Fibroblast of mammary gland (primary cell): ENCODE measurements at places on chromosomes 11 and 22.
A peak's percentile ranks its signal among the peaks of the same experiment; 100 is the strongest.

GRCh38 chr11:108069947-108070346 is 51.4 kb upstream of the ACAT1 start:
- DNase-seq, result peak; percentile 68

GRCh38 chr11:17353821-17354600 is 2.4 kb downstream of the NCR3LG1 start:
- no peak for DNase-seq

DNA sequence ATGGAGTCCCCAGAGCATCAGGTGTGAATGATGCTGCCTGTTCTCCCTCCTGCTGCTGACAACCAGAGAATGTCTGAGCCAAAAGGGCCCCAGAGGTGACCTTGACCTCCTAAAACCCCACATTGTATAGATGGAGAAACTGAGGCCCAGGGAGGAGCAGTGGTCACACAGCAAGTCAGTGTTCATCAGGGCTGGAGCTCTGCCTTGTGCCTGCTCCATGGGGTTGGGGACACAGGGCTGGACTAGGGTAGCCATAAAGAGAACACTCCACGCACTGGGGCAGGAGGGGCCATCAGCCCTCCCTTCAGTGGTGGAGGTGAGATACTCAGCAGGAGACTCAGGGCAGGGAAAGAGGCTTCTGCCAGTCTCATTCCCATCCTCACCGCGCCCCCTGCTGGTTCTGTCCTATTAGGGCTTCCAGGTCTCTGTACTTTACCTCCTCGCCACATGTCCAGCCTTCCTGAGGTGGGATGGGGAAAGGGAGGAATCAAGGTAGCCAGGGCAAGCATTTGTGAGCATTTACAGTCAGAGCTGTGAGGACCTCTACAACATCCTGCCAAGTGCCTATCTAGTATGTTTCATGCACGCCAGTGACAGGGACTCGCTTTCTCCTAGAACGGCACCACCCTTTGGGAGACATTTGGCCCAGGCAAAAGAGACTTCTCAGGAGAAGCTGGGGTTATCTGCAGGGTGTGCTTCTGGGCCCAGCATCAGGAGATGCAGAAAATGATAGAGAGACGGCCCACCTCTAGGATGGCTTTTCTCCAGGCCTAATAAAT is 43.2 kb downstream of the NEU3 start:
- DNase-seq, result peak; percentile 81

DNA sequence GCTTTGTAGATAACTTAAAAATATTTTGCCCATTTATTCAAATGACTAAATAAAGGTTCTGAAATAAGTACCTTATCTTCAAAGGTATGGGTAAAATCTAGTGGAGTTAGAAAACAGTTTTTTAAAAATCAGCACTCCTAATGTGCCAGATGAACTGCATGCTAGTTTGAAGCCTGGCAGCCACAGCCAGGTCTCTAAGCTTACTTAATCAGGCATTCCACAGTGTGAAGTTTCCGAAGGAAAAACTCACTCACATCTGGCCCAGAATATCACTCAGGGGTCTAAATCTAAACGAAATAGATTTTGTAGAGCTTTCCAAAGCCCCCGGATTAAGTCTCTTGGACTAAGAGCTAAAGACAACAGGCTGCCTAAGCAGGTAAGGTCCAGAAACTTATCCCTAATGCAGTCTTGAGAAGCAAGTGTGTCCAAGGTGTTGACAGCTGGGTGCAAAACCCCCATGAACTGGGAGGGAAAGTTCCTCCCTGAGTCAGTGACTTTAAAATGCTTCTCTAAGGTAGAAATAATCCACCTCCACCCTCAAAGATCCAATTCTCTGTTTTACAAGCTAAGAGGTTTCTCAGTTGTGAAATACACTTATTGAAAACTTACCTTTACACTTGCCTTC is 157.6 kb downstream of the FCHSD2 start:
- DNase-seq, result no peak

DNA sequence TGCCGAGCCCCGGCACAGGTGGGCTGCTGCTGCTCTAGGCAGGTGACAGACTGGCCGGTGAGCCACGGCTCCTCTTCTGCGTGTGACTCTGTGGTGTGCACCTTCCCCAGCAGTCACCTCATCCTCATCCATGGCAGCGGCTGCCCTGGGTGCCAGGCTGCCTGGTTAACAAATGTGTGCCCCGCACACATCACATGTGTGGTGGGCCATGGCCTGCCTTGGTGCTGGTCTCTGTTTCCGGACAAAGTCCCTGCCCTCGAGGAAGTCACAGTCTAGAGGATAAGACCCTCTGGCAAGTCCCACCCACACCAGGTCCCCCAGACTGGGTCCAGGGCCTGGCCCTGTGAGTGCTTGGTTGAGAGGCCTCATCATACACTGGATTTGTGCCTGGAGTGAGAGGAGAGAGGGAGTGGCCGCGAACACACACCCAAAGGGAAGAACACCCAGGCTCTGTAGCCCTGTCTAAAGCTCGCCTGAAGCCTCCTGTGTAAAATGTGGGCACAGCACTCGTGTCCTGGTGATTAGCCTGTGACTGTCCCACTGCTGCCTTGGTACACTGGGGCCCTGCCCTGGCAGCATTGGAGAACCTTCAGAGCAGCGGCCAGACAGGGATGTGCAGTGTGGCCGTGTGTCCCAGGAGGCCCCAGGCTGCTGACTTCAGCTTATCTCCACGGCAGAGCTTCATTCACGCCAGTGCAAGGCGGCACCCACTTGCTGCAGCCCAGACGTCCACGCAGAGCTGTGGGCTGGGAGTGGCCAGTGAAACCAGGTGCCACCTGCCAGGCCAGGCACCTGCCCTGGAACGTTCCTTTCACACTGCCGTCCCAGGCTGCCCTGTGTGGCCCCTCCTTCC is 269.9 kb downstream of the TBC1D22A start:
- no peak for DNase-seq

DNA sequence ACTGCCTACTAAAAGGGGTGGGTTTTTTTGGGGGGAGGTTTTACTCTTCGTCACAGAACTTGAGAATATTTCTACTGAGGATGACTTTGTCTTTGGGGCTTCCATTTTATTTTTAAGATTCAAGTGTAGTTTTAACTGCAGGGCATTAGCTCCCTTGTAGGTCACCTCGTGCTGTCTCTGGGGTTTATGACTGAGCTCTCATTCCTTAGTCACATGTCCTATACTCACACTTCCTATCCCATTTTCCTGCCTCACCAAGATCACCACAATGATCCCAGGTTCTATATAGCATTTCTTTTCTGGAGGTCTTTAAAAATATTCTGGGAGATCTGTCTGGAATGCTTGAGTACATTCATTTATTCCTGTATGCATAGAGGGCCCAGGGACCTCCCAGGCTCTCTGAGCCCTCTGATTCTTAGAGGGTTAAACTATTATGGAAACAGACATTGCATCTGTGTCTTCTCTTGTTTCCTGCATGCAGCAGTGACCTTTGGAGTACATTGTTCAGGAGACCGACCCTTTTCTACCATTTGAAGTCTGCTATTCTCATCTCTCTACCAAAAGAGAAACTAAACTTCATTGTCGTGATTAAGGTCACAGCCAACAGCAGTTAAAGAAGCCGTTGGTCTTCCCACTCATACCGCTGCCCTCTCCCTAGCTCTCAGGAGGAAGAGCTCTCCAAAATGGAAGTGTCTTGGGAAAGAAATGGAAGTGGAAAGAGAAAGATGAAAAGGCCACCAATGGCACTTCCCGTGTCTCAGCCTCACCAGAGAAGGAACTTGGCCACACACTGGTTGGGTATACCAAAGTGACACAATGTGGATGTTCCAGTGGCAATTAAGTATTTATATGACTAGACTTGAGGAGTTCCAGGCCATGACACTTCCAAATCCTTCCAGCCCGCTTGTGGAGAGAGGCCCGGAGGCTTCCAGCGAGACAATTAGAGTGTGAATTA is 77.5 kb downstream of the ZBTB16 start:
- DNase-seq, result no peak

- peak; percentile 18 for DNase-seq
Measured at GRCh38 chr11:121898903-121899302, 217.1 kb downstream of the BLID start.

DNA sequence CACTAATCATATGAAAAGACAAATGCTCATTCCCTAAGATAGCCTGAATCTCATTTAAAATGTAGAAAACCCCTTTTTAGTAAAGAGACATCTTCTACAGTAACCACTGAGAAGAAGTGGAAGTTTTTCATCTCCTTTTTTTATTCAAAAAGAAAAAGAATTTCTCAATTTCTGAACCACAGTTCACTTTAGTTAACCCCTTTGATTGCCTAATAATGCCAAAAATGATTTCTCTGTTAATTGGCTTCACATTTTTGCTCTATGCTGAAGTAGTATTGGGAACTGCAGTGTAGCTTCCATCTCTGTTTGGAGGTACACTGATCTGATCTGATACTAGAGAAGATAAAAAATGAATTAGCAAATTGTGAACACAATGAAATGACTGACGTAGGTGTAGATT is 58.3 kb downstream of the CD44 start:
- DNase-seq, result no peak

- no peak for DNase-seq
Measured at GRCh38 chr11:75555079-75555811, 6.8 kb upstream of the SERPINH1 start.

DNA sequence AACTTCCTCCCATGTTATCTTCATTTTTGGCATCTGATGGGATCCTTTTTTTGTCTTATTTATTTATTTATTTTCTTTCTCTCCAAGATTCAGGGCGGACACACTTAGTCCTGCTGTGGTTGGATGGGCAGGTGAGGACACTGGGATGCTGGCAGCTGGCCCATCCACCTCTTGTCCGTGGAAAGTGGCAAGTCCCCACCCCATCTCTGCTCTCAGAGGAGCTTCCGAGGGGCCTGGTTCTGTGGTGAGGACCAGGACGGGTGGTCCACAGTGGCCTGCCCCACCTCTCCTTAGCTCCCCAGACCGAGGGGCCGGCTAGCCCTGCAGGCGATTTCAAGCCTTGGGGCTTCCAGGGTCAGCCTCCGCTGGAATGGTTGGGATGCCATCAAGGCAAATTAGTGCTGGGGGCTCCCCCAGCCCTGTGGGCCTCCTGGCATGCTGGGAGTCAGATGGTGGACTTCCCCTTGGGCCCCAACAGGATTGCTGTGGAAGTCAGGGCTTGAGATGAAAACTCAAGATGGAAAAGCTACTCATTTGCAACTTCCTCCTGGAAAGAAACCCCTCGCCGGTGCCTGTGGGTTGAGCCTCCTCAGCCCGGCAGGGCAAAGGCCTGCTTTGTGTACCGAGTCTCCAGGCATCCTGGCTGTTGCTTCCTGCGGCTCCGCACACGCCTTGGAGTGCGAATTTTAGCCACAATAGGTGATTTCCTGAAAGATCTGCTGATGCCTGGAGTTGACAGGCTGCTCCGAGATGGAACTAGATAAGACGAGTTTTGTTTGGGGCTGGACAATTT is 31.2 kb upstream of the LINC01488 start:
- no peak for DNase-seq

- DNase-seq, result peak; percentile 64
Measured at GRCh38 chr11:10208131-10208575, 85.9 kb downstream of the SBF2 start.

- DNase-seq, result peak; percentile 31
Measured at GRCh38 chr11:125941619-125942611, 3.9 kb upstream of the VSIG10L2 start.

DNA sequence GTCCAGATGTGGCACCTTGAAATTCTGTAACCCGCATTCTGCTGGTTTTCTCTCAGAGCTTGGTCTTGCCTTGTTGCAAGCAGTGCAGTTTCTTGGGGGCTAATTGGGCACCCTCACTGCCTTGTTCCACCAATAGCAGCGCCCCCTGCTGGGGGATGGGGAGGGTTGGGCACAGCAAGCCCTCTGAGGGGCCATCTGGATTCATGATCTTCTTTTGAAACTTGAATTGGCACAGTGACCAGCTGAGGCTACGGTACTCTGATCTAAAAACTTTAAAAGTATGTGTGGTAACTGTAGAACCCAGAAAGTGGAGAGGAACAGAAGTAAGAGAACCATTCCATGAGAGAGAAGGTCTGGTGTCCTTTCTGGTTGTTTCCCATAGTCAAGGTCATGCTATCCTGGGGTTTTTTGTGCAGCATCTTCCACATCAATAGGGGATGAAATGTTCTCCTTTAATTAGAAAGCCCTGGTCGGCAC is 64.2 kb downstream of the MED15 start:
- DNase-seq, result peak; percentile 51

DNA sequence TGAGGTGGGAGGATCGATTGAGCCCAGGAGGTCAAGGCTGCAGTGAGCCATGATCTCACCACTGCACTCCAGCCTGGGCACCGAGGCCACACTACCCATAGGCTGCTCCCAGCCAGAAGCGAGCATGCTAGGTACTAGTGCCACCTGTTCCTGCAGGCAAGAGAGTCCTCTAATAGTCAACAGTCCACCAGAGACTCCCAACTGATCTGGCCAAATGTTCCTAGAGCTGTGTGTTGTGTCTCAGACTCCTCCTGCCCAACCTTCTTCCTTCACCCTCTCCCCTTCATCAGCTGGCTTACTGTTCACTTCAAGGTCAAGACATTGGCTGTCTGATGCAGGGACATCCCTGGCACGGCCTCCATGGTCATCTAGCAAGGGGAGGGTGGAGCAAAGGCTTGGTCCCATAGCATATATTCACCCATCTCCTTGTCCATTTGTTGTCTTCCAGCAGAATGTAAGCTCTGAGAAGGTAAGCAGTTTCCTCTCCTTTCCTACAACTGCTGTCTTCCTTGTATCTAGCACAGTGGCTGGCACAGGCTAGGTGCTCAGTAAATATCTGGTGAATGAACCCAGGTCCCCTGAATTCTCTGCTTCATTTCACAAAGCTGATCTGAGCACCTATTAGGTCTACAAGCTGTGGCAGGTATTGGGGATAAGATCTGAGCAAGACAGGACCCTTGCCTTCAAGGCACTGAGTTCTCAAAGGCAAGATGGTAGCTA is 126.2 kb upstream of the SERPIND1 start:
- no peak for DNase-seq

DNA sequence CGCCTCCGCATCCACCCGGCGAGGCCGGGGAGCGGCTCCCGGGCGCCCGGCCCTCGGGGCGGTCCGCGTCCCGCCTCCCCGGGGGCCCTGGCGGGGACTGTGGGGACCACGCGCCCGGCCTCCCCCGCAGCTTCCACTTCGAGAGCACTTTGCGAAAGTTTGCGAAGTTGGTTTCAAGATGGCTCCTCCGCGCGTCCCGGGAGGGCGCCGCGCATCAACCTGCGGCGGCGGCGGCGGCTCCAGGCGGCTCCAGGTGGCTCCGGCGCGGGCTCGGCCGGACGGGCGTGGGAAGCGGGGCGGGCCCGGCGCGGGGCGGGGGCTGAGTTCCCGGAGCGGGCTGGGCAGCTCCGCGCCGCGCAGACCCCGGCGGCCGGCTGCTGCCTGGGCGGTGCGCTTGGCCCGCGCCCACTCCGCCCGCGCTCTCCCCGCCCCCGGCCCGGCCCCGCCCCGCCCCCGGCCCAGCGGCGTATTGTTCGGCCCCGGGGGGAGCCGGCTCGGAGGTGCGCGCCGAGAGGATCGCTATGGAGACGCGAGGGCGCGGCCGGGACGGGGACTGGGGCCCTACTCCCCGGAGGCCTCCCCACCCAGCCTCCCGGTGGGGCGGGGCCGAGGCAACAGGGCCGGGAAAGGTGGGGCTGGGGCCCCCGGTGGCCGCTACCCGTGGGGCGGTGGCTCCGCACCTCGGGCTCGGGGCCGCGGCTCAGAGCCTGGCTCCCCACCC is at the start of gene CELSR1:
Gene CELSR1 (minus strand): TSS at position 396 of the 721 bp plus-strand sequence. CDS start 450 bp downstream, outside the sequence.
- DNase-seq, result no peak
